Osteocyte (in vitro differentiated cells): ENCODE measurements at places on chromosomes 2 and 18. TPM values are rescaled to one million over a fixed set of nuclear protein-coding genes. Genes with fewer than 3 reads are reported as not detected.

DNA sequence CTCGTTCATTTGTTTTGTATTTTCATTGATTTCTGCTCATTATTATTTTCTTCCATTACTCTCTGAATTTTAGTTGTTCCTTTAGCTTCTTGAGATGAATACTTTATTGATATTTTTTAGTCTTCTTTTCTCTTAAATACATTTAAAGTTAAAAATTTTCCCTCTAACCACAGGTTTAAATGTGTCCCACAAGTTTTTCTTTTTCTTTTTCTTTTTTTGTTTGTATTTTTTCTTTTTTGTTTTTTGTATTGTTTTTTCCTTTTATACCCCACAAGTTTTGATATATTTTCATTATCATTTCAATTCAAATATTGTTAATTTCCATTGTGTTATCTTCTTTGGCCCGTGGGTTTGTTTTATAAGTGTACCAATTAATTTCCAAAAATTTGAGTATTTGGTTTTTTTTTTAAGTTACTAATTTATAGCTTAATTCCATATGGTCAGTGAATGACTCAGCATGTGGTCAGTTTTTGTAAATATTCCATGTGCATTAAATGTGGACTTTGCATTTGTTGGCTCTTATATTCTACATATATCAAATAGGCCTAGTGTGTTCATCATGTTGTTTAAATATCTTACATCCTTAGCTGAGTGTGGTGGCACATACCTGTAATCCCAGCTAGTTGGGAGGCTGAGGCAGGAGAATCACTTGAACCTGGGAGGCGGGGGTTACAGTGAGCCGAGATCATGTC is 16.2 kb downstream of the CENPO start:
- no peak for DNase-seq

DNA sequence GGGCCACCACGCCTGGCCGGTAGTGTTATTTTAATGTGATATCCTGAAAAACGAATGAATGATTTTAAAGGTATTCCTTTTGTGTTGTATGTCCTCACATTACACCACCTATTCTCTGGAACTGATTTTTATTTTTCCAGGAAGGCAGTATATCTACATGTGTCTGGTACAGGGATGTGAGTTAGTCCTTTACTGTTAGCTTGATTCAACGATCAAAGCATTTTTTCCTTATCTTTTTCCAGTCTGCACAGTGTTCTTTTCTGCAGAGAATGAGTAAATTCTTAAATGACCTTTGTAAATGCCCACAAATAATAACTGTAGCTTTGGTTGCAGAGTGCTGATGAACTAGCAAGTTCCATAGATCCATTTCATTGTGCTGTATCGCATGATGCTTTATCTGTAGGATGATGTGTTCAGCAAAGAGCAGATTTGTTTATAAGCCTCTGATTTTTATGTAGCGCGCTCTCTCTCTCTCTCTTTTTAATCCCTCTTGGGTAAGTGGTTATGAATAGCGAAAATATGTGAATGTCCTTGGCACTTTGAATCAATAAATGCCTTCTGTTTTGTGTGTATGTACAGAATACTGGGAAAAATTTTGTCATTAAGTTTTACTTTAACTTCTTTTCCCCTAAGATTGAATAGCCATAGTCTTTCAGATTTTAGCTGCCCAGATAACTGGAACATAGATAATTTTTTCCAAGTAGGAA is 82.5 kb upstream of the EML6 start:
- DNase-seq, result no peak

DNA sequence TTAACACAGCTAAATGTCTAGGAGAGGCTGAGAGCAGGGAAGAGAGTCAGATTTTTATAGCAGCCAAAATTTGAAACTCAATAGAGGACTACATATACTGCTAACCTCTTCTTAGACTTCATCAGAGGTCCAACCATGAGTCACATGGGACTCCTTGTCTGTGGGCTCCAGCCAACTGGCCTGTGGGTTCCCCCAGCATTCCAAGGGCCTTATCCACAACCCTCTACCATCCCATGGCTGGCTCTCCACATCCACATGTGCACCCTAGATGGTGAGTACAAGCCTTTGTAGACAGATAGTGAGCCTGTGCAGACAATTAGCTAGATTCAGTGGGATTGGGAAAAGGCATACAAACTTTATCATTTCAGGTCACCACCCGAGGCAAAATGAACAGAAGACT is 901.9 kb upstream of the ZEB2 start:
- DNase-seq, result no peak

DNA sequence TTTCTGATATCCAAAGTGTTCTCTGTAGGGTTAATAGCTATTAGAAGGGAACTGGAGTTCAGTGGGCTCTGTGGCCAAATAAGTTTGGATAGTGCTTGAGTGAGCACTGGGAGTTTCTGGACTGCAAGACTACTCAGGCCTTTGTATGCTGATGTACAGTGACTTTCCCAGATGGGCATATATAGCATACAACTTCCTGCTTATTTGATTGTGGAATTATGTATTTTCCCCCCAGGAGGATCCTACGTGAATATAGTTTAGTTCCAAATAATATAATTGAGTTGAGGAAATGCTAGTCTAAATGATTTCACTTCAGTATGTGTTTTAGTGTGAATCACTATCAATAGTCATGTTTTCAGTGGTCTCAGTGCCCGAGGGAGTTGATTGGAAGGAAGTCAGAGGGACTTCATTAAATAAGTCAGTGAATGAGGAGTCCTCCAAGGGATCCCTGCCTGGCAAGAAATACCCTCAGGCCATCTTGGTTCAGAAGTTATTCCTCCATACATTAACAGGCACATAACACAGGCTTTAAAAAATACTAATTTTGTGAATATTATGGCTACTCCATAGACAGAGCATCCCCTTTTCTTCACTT is 251.4 kb downstream of the PRKCE start:
- no peak for DNase-seq

GRCh38 chr2:75801234-75801982 is 90.7 kb upstream of the GCFC2 start:
- DNase-seq, result no peak

DNA sequence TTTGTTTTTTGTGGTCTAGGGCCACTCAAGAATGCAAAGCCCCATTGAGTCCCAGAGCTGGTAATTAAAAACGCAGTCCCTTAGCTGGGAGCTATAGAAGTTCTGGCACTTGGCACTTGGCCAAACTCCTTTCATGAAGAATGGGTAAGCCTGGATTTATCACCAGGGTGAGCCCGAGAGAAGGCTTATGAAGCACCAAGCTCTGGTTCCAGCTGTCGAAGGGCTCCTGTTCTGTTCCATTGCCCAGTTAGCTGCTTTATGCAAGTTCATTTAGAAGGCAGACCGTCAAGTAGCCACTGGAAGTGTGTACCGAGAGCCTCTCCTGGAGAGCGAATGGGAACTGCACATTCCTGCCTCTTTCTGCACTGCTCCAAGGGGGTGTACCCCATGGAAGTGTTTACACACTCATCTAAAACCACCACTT is 14.2 kb downstream of the ECEL1 start:
- no peak for DNase-seq

GRCh38 chr2:179332903-179333302 is 68.3 kb upstream of the SESTD1 start:
- DNase-seq, result no peak

DNA sequence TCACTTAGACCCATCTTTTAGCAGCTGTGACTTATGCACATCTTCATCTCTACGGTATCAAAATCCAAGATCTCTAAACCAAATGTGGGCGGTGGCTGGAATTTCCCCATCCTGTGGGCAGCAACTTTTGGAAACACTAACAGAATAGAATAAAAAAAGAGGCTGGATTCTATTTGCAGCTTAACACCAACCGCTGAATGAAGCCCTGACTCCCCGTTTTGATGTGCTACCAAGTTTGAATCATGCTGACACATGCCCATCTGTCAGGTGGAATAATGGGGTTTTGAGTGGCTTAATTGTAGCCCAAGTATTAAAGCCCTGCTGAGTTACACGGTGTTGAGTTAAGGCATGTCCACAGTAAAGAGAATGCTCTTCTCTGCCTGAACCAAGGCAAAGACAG is 165.2 kb downstream of the MTCL1 start:
- no peak for DNase-seq

DNA sequence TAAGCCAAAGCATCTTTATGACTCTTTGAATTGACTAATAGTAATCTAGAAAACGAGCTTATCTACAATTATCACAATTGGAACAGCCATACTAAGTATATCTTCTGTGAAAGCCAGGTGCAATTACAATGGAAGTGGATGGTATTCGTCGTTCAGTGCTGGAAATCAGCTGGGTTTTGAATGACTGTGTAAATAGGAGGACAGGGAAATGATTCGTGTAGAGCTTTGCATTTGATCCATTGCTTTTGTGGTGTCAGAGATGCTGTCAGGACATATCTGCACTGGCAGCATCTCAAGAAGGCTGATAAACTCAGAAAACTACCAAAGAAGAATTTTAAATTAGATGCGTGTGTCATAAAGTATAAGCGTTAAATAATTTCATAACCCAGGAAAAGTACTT is 187.1 kb downstream of the ZNF407 start:
- no peak for DNase-seq

- DNase-seq, result no peak
These were observed 32.2 kb downstream of the RFX8 start for GRCh38 chr2:101442667-101443061.

GRCh38 chr2:135679125-135679524 is 62.5 kb upstream of the UBXN4 start:
- DNase-seq, result no peak

GRCh38 chr18:51236225-51236624 is 38.7 kb upstream of the MEX3C start:
- no peak for DNase-seq

GRCh38 chr2:209458008-209458979 is 34.4 kb downstream of the MAP2 start:
- no peak for DNase-seq

DNA sequence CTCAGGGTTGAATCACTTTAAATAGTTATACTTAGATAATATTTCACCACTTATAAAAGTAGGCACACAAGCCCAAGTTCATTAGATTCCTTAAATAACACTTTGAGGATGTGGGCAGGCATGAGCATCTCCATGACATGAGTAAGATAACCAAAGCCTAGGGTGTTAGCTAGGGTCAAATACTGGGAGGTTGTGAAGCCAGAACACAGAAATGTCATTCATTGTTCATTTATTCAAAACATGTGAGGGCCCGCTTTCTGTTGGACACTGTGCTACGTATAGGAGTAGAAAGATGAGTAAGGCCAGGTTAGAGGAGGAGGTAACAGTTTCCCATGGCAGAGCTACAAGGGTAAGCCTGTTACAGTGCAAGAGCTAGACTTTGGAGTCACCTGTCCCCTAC is 93.5 kb upstream of the NEDD4L start:
- no peak for DNase-seq

GRCh38 chr2:176122683-176123410 is at the start of gene HOXD9:
Gene HOXD9, plus strand, starts transcription at chr2:176122719. Its CDS starts 50 bp downstream, at chr2:176122769.
- DNase-seq, result no peak

GRCh38 chr18:46413684-46414083 is 243.3 kb downstream of the LOXHD1 start:
- DNase-seq, result no peak

ADNP2 gene
- 18.6 and 19.2 TPM in 2 replicates for total RNA-seq

GKN2 gene
- total RNA-seq, result not detected in 2 replicates

TCF23 gene
- not detected in 2 replicates for total RNA-seq

DAW1 gene
- not detected in 2 replicates for total RNA-seq

ZNF804A gene
- not detected in 2 replicates for total RNA-seq
